ENCODE measurements at places on chromosomes 11 and 22. TPM values are rescaled to one million over a fixed set of nuclear protein-coding genes. Genes with fewer than 3 reads are reported as not detected.

Gene IGF2
- total RNA-seq, result 30.5 TPM

Gene SLC22A12
- 5.3 TPM for total RNA-seq

Gene FGF3
- total RNA-seq, result not detected

Gene MED15
- total RNA-seq, result 102 TPM

Gene FAM111A
- 42.2 TPM for total RNA-seq

Gene DEUP1
- total RNA-seq, result 0.57 TPM

Gene NFRKB
- total RNA-seq, result 25.2 TPM

Gene OR52I1
- not detected for total RNA-seq

Gene TREH
- total RNA-seq, result 1.0 TPM

Data from kidney (tissue), 22 donors.